ENCODE measurements at places on chromosomes 5 and 9.

GRCh38 chr5:157997991-157998504 is 139.1 kb upstream of the CLINT1 start:
- no peak for DNase-seq

GRCh38 chr9:106634183-106634582 is 228.8 kb upstream of the ZNF462 start:
- DNase-seq, result no peak

DNA sequence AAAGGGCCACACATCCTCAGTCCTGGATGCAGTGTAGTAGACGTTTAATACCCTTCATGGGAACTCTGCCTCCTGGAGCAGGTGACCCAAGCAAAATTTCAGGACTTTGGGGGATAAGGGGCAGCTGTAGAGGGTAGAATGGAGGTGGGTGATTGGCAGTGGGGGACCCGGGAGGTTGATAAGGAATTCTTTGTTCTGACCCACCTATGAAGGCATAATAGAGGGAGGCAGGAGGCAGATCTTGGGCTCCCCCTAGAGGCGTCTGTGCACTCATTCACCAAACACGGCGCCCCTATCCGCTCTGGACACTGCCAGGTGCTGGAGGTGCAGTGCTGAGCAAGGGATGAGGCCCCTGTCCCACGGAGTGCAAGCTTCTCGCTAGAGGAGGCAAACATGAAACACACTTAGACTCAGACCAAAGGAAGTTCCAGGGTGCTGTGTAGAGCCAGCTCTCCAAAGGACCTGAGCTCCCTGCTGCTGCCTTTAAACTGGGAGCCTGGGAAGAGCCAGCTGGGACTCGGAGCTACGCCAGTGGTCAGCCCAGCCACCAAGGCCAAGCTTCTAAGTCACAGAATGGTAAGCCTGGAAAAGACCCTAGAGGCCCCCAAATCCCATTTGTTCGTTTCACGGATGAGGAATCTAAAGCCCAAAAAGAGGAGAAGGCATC is 7.7 kb downstream of the IL17B start:
- peak; percentile 62 for DNase-seq

DNA sequence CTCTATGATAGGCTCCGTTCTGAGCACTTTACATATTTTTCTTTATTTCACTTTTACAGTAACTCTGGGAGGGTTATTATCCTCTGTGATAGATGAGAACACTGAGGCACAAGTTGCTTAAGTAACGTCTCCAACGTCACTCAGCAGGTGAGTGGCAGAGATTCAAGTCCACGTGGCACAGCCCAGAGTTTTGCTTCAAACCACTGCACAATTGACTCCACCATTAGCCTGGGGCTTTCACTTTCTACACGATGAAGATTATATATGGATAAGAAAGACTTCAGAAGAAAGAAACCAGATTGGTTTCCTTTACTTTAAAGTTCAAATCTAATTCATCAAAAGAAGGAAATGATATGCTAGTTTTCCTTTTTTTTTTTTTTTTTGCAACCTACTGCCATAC is 245.9 kb downstream of the SYK start:
- DNase-seq, result no peak

- DNase-seq, result no peak
Measured at GRCh38 chr9:18338042-18338441, 135.9 kb upstream of the ADAMTSL1 start.

- DNase-seq, result no peak
Measured at GRCh38 chr5:171499611-171500010, 80.2 kb downstream of the FGF18 start.

GRCh38 chr9:78493166-78493742 is 196.3 kb downstream of the PSAT1 start:
- no peak for DNase-seq

DNA sequence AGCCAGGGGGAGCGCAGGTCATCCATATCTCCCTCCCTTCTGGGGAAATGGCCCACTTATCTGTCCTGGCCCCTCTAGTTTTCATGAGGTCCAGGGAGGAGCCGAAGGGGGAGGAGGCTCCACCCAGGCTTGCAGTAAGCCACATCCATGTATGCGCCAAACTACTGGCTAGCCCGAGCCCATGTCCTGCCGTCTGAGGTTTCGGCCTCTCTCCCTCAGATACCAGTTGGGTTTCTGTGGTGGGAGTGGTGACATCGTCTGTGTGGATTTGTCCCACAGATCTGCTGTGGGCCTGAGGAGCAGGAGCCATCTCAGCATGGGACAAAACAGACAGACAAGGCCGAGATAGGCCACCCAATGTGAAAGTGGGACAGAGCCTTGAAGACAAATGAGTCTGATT is 78.3 kb upstream of the ORM1 start:
- no peak for DNase-seq

- no peak for DNase-seq
Measured at GRCh38 chr5:9168791-9169556, 376.9 kb downstream of the SEMA5A start.

DNA sequence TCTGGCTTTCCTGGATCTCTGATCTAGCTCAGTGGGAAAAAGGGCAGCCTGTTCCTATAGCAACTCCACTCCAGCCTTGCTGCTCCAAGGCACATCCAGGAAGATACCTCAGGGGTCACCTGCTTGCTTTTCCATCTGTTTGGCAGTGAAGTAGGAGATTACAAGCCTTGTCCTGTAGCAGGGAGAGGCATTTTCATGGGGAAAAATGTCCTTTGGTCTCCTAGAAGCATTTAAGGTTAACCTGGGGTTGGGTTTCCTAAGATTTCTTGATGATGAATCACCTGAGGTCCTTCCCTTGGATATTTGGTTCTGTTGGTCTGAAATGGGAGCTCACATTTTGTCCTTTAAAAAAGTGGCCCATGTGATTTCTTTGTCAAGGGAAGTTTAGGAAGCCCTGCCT is 1.5 kb upstream of the TMEM174 start:
- DNase-seq, result no peak

DNA sequence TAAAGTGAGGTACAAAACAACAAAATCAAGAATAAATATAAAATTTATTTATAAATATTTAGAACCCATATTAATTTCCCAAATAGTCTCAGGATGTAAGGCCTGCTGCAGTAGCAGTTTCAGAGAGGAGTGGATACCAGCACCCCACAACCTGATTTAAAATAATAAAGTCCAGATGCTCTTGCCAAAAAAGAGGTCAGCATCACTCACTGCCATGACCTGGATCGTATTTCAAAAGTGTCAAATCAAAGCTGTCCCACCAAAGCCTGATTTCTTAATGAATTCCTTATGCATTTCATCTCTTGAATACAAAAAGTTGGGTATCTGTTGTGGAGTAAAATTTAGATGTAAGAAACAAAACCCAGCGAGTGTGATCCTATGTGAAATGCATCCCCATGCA is 58.0 kb upstream of the ROR2 start:
- DNase-seq, result no peak

DNA sequence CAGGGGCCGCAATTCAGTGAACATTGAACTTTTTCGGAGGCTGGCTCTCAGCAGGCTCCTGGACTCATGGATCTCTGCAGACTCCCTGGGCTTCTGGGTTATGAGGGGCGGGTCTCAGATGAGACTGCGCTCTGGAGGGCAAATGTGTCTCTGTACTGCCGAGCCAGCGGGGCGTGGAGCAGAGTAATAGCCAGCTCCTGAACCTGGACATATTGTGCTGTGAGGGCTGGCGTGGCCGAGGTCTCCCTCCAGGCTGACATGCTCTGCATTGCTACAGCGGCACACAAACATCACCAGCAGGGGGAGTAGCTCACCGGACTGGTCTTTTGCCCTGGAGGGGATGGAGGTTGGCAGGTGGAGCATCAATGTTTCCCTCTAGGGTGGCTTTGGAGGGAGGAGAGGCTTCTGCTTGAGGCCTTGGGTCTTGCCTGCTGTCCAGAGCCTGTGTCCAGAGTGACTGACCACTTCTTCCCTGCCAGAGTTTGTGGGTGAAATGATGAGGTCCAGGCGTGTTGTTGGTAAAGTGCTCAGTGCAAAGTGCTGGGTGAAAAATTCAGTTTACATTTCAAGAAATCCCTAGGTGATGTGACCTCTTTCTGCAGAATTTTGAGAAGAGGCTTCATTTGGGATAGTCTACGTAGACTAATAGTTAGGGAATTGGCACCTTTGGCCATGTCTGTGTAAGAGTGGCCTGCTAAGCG is 10.9 kb upstream of the GADD45G start:
- peak; percentile 56 for DNase-seq

DNA sequence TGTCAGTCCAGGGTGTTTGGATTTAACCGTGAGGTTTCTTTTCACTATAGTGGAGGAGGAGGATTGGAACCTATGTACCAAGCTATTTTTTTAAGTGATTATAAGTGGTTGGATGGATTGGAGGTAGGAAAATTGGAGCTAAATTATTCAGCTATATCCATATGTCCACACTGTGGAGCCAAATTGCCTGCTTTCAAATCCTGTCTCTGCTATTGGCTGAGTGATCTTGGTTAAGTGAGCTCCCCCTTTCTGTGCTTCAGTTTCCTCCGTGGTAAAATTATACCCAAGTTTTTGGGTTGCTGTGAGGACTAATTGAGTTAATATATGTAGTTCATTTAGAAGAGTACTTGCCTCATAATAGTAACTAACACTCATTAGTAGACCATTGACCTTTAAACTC is 2.5 kb downstream of the CENPP start:
- DNase-seq, result peak; percentile 59

DNA sequence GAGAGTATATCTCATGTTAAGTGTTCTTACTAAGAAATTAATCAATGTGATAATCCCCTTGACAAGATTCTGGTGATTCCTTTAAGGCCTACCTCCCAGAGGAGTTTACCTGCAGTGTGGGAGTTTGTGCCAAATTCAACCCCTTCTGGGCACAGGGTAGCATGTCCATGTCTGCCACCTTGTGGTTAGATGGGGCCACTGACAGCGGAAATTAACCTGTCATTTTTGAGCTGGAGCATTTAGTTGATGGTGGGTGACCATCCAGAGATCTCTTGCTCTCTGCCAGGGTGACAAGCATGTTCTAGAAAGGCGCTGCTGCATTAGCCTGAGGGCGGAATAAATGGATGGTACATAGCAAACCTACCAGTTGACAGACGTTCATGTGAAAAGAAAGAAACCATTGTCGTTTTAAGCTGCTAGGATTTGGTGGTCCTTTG is 132.2 kb downstream of the FBXO4 start:
- peak; percentile 48 for DNase-seq

GRCh38 chr9:126853667-126854066 is 6.8 kb upstream of the ZBTB34 start:
- no peak for DNase-seq

GRCh38 chr5:23025629-23026233 is 172.6 kb upstream of the CDH12 start:
- DNase-seq, result no peak

GRCh38 chr9:116816484-116816883 is 129.4 kb downstream of the TRIM32 start:
- no peak for DNase-seq

DNA sequence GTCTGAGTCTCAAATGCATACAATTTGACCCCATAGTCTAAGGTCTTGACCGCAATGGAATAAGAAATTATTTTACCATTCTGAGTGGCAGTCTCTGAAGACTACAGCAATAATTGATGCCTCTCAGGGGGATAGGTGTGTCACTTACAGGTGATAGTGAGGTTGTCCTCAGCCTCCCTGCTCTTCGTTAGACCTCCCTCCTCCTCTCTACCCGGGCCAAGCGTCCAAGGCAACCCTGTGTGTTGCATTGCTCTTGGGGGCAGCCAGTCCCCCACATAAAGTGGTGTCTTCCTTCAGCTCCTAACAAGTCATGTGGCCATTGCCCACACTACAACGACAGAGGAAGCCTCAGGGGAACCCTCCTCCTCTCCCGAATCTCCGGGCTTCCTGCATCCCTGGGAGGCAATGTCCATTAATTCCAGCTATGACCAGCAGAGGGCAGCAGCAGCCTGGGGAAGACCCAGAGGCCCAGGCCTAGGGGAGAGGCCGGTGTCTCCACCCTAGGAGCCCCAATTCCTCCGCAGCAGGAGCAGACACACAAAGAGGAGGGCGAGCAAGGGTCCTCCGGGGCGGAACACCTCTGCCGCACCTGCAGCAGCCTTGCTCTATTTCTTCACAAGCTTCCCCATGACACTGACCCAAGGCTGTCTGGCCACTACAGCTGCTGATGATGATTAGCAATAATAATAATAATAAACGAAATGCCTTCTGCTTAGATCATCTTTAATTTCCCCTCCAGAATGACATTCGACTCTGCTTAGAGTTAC is 134.8 kb downstream of the KCNIP1 start:
- peak; percentile 82 for DNase-seq

DNA sequence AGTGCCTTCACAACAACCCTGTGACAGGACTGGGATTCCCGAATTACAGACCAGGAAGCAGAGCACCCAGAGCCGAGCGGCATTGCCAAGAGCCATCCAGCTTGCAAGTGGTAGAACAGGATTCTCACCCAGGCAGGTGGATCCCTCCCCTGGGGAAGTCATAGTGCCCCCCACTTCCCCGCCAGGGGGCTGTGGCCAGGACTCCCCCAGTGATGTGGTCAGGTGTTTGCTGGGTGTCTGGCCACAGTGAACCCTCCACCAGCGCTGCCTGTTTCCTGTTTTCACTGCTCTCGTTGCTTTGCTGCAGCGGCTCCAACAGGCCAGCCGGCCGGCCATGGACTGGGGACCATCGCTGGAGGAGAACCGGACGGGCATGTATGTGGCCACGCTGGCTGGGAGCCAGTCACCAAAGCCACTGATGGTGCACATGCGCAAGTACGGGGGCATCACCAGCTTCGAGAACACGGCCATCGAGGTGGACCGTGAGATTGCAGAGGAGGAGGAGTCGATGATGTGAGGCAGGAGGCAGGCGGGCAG is 19.3 kb downstream of the SLC6A7 start:
- DNase-seq, result peak; percentile 11

GRCh38 chr5:111972080-111972479 is 215.1 kb upstream of the NREP start:
- no peak for DNase-seq

DNA sequence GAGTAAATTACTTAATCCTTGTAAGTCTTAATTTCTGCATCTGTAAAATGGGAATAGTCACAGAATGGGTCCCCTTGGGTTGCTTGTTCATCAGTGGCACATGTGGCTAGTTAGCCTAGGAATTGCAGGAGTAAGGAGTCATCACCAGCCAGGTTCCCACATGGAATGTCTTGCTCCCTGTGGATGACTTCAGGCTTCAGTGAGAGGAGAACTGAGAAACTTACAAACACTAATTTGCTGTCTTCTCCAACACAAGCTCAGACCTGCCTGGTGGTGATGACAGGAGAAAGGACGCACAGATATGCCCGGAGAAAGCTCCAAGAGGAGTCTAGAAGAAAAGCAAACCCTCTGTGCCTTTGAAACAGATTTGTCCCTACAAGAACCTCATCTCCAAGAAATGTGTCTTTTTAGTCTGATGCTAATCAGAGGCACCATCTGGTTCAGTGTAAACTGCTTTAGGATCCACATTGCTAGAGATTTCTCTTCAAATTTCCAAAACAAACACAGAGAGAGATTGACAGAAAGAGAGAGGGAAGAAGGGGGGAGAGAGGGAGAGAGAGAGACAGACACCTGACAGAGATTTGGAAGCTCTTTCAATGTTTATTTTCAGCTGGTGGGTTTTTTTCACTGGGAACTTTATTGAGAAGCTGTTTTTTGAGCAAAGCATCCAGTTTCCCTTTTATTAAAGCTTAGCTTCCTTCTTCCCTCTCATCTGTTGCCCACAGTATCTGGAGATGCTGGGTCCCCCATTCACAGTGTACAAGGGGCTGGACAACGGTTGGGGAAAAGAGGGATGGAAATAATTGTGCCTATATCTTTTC is 128.3 kb downstream of the DOCK2 start:
- DNase-seq, result no peak

- DNase-seq, result no peak
Measured at GRCh38 chr5:25427240-25427639, 782.5 kb upstream of the CDH10 start.

GRCh38 chr9:7324152-7324598 is 475.4 kb downstream of the DMAC1 start:
- no peak for DNase-seq

- no peak for DNase-seq
Measured at GRCh38 chr5:61534481-61535267, 202.6 kb downstream of the ZSWIM6 start.
